ENCODE measurements at places on chromosomes 16 and 17.

DNA sequence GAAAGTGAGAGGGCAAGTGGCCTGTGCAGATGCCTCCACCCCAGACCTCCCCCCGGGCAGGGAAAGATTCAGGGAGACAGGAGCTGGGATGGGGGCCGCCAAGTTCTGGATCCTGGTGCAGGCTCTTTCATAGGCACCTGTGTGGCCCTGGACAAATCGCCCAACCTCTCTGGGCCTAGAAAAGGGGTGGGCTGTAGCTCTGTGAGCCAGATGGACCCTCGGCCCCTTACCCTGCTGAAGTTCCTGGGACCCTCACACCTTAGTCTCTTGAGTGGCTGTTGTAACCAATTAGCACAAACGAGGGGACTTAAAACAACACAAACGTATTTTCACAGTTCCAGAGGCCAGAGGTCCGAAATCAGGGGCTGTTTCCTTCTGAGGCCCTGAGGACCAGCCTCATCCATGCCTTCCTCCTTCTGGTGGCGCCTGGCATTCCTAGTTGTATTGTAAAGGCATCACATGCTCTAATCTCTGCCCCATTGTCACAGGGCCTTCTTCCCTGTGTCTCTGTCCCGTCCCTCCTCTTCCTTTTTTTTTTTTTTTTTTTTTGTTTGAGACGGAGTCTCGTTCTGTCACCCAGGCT, 352.6 kb downstream of the SEC14L1 start:
- no peak for DNase-seq

DNA sequence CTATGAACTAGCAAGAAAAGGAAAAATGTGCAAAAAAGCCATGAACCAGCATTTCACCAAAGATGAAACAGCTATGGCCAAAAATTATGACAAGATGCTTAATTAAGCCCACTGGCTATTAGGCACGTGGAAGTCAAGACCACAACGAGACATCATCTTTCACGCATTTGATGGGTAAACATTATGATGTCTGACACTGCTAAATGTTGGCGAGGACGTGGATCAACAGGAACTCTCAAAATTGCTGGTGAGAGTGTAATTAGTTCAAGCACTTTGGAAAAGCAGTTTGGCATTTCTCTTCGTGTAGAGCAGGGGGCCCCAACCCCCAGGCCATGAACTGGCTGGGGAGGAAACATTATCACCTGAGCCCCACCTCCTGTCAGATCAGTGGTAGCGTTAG, 39.6 kb upstream of the ADGRG1 start:
- DNase-seq, result no peak

DNA sequence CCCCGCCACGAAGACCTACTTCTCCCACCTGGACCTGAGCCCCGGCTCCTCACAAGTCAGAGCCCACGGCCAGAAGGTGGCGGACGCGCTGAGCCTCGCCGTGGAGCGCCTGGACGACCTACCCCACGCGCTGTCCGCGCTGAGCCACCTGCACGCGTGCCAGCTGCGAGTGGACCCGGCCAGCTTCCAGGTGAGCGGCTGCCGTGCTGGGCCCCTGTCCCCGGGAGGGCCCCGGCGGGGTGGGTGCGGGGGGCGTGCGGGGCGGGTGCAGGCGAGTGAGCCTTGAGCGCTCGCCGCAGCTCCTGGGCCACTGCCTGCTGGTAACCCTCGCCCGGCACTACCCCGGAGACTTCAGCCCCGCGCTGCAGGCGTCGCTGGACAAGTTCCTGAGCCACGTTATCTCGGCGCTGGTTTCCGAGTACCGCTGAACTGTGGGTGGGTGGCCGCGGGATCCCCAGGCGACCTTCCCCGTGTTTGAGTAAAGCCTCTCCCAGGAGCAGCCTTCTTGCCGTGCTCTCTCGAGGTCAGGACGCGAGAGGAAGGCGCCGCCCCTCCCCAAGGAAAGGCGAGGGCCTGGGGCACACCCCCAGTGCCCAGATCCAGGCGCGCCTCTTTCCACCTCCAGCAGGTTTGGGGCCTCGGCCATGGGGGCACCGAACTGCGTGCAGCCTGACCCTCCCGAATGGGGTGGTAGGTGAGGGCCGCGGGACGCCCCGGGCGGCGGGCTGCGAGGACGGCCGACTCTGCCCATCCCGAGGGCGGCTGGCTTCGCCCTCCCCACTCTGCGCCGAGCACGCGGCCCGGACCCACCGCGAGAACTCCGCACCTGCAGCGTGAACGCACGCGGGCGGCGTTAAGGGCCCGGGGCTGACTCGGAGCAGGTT, 664 bp downstream of the HBQ1 start:
- DNase-seq, result peak; percentile 74

- DNase-seq, result no peak
Measured at GRCh38 chr17:51799240-51799639, 359.3 kb downstream of the CA10 start.

- DNase-seq, result no peak
Measured at GRCh38 chr16:54519161-54519695, 232.6 kb upstream of the IRX3 start.

- DNase-seq, result no peak
Measured at GRCh38 chr16:65005696-65006095, 116.2 kb downstream of the CDH11 start.

DNA sequence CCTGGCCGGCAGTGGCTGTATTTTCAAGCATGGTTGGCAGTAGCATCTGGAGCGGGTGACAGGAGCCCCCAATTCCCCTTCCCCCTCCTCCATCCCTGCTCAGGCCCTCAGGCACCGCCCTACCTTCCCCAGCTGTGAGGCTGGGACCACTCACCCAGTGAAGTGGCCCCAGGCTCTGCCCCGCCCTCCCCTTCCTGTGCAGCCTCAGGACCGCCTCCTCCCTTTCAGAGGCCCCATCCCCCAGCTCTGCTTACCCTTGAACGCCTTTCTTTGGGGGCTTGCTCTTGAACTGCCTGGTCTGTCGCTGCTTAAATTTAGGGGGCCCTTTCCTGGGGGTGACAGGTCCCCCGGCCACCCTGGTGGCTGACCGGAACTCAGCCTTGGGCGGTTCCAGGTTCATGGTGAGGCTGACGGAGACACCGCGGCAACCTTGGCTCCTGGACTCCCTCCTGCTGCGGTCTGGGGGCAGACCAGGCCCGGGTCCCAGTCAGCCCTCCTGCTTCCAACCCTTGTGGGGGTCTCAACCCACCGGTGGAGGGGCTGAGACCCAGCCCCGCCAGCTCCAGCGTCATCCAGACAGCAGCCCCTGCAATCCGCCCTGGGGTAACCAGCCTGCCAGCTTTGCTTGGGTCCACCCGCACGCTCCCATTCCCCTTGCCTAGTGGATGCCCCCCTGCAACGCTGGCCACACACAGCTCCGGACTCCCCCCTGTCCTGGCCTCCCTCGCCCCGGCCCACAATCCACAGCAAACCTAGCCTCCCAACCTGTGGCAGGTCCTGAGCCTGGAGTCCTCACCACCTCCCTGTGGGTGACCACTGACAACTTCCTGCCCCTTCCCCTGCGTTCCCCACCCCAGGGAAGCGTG, 3.2 kb downstream of the PDE6G start:
- no peak for DNase-seq

DNA sequence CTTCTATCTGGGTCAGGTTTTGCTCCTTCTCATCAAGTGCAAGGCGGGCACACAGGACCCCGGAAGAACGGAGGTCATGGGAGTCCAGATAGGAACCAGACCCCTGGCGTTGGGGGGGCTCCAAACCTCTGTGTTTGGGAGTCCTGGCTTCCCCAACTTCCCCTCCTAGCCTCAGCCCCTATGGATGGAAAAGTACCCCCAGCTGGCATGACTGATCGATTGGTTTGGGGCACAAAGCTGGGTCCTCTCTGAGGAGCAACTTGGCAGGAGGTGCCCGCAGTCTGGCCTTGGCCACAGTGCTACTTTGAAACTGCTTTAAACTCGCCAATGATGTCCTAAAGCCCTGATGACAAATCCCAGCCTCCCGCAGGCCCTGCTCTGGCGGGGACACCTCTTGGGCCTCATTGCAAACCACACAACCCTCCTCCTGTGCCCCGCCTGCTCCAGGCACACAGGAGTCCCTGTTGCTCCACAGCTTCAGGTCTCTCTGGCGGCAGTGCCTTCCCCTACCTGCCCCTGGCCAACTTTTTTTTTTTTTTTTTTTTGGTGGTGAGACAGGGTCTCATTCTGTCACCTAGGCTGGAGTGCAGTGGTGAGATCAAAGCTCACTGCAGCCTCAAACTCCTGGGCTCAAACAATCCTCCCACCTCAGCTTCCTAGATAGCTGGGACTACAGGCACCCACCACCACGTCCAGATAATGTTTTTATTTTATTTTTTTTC, 38.0 kb upstream of the SNN start:
- no peak for DNase-seq

DNA sequence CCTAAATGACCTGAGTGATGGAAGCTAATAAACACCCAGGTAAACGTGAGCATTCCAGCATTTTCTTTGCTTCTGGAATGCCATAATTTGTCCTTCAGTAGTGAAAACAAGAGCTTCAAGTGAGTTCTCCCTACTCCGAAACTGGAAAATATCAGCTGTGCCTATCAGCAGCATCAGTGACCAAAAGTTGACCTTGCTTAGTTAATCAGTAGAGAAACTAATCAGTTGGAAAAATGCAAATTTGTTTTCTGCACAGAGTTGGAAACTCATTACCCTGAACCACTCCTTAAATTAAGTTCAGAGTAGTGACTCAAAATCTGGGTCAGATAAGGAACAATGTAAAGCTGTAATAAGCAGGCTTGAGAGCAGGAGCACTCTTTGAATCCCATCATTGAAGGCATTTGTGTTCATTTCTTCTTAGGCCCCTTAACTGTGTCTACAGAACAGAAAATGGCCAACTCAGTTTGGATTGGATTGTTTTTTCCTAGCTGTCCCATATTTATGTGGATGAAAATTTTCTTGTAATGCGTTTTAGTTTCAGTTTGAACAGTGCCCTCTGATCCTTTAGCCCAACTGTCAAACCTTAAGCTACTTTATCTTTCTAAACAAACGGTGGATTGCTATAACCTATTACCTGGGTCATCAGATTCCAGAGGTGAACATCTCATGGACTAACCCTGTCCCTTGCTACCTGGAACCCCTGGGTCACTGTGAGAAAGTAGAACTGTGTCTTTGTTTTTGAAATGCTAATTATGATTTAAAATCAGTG, 290.4 kb downstream of the TOX3 start:
- no peak for DNase-seq

- no peak for DNase-seq
Measured at GRCh38 chr17:60598001-60598736, 1.8 kb upstream of the PPM1D start.

DNA sequence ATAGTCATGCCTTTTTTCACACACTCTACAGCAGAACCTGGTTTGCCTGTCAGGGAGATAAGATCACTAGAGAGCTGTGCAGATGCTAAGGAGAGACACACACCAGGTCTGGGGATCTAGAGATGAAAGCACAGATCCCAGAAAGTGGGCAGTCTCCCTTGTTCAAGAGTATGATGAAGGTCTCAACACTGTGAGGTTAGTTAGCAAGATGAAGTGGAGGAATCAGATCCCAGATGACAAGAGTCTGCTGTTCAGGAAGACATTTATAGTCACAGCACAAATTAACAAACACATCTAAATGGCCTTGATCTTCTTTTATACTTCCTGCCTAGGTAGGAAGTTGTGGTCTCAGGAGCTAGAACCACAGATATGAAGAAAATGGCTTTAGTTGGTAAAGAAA, 23.4 kb upstream of the SKAP1 start:
- DNase-seq, result no peak

- peak; percentile 91 for DNase-seq
Measured at GRCh38 chr17:59093702-59094231, 12.9 kb downstream of the TRIM37 start.

DNA sequence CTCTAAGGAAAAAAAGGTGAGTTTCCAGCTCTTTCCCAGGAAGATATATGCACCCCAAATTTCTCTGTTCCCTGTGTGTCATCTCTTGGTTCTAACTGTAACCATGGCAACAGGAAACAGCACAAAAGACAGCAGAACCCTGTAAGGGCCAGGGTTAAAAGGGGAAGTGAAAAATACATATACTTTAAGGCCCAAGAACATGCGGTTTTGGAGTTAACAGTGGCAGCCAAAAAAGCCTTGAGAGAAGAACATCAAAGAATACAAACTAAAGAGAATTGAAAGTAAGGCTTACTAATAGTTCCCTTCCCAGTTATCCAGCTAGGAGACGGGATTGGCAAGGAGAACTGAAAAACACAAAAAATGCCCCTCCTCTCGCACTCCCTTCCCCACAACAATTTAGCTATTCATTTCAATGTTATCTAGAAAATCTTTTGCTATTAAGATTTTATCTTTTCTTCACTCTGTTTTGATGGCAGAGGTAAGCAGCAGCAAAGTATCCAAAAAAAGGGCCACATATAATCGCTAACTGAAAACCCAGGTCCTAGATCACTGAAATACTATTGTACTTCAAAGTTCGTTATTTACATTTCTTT, 1.5 kb downstream of the SPOP start:
- no peak for DNase-seq

DNA sequence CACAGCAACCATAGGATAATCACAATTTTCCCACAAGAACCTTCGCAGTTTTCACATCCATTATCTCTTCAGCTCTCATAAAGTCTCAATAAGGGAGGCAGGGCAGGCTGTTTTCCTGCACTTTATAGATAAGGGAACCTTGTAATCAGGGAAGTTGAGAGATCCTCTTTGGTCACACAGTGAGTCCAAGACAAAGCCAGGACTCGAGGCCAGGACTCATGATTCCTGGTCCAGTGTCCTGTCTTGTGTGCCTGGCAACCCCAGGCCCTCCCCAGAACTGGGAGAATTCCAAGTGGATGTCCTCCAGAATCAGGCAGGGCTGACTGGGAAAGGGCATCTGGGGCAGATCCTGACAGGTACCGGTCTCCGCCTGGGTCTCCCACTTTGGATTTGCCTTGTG, 23.1 kb upstream of the PHF12 start:
- DNase-seq, result no peak

- DNase-seq, result no peak
Measured at GRCh38 chr17:51687887-51688286, 427.5 kb downstream of the UTP18 start.

- DNase-seq, result no peak
Measured at GRCh38 chr17:56175299-56175955, 22.2 kb downstream of the ANKFN1 start.

DNA sequence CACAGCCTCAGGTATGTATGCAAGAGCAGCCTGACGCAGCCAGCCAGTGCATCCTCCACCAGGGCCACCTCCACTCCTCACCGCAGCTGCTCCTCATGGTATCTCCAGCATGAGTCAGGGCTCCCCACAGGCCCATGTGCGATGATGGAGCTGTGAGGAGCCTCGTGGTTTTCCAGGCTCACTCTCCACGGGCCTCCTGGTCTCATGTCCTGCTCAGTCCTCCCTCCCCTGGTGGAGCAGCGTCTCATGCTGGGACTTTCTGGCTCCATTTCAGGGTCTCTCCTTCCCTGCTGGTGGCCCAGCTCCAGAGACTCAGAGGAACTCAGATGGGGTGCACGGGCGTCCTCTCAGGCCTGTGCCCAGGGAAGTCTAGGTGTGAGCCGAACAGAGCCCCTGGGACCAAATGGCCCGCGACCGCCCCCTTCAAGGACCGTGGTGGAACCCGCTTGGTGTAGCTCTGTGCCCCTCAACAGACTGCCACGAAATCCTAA, 70.4 kb downstream of the METRNL start:
- DNase-seq, result no peak

- DNase-seq, result no peak
Measured at GRCh38 chr16:26316683-26317464, 625.1 kb downstream of the HS3ST4 start.

GRCh38 chr17:2435862-2436261, 35.0 kb upstream of the MNT start:
- DNase-seq, result no peak

- no peak for DNase-seq
Measured at GRCh38 chr16:73601911-73602310, 554.0 kb upstream of the ZFHX3 start.
